ENCODE measurements at places on chromosomes 2 and 18. TPM values are rescaled to one million over a fixed set of nuclear protein-coding genes. Genes with fewer than 3 reads are reported as not detected.

CPO gene
- 0.13 TPM for total RNA-seq

PGAP1 gene
- 8.3 TPM for total RNA-seq

HAT1 gene
- 30.0 TPM for total RNA-seq

REG3G gene
- not detected for total RNA-seq

CNGA3 gene
- total RNA-seq, result under 0.01 TPM

SLC5A7 gene
- total RNA-seq, result not detected

QPCT gene
- total RNA-seq, result 7.6 TPM

STEAP3 gene
- total RNA-seq, result 8.1 TPM

B3GNT7 gene
- 0.26 TPM for total RNA-seq

KLHL14 gene
- total RNA-seq, result not detected

DSG4 gene
- total RNA-seq, result under 0.01 TPM

SKA1 gene
- total RNA-seq, result 0.26 TPM

SERPINB3 gene
- 22.4 TPM for total RNA-seq

TMEM37 gene
- total RNA-seq, result not detected

VWC2L gene
- total RNA-seq, result not detected

PCARE gene
- total RNA-seq, result not detected

FLACC1 gene
- total RNA-seq, result 0.26 TPM

TTC32 gene
- total RNA-seq, result 7.7 TPM

GRHL1 gene
- 25.5 TPM for total RNA-seq

C1GALT1C1L gene
- total RNA-seq, result not detected

NEU4 gene
- total RNA-seq, result not detected

NYAP2 gene
- total RNA-seq, result not detected

G6PC2 gene
- total RNA-seq, result not detected

PPP1R1C gene
- total RNA-seq, result 2.1 TPM

TEKT4 gene
- not detected for total RNA-seq

CCDC74B gene
- 0.38 TPM for total RNA-seq

FBXO48 gene
- total RNA-seq, result 0.26 TPM

TBR1 gene
- total RNA-seq, result under 0.01 TPM

PROC gene
- 0.26 TPM for total RNA-seq

RNU2-63P gene
- total RNA-seq, result 26.9 TPM

PROKR1 gene
- not detected for total RNA-seq

OR6B2 gene
- total RNA-seq, result not detected

DOCK10 gene
- total RNA-seq, result under 0.01 TPM
